ENCODE measurements at places on chromosomes 2 and 18.

DNA sequence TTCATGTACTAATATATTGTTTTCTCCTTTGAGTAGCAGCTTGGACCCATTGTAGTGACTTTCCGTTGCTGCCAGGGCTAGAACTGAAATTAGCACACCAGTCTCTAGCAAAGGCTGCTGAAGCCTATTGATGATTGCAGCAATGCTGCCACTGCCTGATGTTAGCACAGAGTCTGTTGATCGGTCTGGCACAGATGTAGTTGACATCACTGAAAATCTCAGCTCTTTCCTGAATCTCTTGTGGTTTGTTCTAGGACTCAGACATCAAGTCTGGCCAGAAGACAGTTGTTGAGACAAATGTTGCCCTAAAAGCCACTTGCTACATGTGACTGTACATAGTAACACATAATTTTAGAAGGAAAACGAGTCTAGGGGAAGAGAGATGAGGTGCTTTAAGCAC, 47.2 kb downstream of the VAPA start:
- DNase-seq = no peak

DNA sequence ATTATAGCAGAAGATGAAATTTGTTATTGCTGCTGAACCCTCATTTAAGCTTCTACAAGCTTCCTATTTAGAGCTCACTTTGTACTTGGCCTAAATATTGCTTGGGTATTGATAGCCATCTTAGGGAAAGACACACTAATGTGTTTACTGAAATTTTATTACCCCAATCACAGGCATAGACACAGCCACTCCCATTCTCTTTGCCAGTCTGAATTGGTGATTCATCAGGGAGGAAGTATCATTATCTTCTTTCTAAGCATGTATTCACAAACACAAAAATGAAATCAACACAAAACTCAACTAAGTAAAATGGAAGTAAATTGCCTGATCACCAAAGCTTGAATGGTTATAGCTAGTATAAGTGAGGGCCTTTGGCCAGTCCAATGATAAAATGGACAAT, 666.3 kb downstream of the TSN start:
- no peak for DNase-seq

DNA sequence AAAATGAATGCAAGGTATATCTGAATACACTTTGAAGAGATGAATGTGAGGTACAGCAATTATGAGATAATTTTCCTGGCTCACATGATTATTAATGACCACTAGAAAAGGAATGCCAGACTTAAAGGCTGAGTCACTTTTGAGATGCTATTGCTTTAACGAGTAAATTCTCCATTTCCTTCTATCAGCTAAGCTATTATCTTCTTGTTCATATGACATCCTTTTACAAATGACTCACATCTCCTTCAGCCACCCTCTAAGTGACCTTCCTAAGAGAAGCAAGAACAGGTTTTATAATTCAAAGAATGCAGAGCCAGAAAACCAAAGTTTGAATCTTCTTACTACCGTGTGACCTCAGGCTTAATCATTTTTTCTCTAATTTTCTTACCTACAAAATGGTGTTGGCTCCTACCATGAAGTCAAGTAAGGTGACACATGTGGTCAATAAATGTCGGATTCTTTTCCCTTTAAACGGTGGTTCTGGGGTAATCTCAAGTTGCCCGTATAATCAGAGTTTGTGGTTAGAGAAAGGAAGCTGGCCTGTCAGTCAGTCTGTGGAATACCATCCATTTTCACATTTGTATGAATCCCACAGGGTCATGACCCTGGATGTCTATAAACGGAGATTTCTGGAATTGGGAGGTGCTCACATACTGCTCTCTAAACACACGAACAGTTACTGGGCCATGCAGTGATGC, 184.0 kb upstream of the PID1 start:
- DNase-seq = peak; percentile 88

- no peak for DNase-seq
Measured at GRCh38 chr2:79985571-79985970, 319.0 kb downstream of the LRRTM1 start.

GRCh38 chr18:27695052-27695451, 481.9 kb downstream of the CDH2 start:
- no peak for DNase-seq

GRCh38 chr18:44934901-44935300, 254.2 kb downstream of the SETBP1 start:
- no peak for DNase-seq

DNA sequence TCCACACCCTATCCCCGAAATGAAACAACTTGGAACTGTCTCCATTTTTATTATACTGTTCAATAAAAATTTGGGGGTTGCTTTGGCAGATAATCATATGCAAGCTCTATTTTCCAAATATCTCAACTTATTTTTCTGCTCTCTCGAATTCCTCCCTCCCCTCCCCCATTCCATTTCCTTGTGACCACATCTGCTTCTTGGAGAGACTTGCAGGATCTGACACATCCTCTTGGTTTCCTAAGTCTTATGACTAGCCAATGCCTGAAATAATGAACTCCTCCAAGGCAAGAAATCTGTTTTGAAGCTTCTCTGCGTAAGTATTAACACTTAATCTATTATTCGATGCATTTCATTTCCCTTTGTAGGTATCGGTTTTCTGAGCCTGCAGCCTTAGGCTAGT, 16.1 kb downstream of the TGIF1 start:
- DNase-seq = peak; percentile 63

- no peak for DNase-seq
Measured at GRCh38 chr18:74477771-74478170, 18.4 kb upstream of the CNDP2 start.

GRCh38 chr18:35494251-35495220, 3.2 kb downstream of the INO80C start:
- DNase-seq = no peak

DNA sequence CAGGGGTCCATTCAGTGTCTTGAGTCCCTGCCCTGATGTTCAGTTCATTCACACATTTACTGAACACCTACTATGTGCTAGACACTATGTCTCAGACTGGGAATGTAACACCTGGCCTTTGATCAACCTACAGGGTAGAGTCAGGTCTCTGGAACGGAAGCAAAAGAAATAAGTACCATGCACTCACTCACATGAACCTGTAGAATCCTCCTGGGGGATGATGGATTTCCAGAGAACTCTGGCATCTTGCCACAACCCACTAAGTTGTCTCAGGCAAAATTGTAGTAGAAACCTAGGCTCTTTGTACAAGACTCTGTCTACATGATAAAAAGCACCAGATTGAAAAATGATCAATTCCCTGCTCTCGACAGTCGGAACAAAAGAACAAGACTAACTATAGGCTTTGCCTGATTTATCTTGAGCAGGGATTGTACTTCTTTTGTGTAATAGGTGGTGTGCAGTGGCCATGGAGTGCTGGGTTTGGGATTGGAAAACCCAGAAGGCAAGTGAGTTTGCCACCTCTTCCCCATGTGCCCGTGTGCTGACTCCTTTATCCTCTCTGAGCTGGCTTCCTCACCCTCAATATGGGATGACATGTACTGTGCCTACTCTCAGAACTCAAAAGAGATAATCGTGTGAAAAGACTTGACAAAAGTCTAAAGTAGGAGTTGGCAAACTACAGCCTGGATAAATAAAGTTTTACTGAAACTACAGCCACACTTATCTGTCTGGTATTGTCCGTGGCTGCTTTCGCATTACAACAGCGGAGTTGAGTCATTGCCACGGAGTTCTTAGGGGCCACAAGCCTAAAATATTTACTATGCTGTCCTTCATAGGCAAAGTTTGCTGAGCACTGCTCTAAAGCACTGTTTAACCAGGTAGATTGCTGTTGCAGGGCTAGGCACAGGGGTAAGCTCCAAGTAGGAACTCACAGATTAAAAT, 4.4 kb downstream of the CAPN14 start:
- DNase-seq = no peak

- no peak for DNase-seq
Measured at GRCh38 chr18:5630057-5630899, 86.5 kb upstream of the EPB41L3 start.

DNA sequence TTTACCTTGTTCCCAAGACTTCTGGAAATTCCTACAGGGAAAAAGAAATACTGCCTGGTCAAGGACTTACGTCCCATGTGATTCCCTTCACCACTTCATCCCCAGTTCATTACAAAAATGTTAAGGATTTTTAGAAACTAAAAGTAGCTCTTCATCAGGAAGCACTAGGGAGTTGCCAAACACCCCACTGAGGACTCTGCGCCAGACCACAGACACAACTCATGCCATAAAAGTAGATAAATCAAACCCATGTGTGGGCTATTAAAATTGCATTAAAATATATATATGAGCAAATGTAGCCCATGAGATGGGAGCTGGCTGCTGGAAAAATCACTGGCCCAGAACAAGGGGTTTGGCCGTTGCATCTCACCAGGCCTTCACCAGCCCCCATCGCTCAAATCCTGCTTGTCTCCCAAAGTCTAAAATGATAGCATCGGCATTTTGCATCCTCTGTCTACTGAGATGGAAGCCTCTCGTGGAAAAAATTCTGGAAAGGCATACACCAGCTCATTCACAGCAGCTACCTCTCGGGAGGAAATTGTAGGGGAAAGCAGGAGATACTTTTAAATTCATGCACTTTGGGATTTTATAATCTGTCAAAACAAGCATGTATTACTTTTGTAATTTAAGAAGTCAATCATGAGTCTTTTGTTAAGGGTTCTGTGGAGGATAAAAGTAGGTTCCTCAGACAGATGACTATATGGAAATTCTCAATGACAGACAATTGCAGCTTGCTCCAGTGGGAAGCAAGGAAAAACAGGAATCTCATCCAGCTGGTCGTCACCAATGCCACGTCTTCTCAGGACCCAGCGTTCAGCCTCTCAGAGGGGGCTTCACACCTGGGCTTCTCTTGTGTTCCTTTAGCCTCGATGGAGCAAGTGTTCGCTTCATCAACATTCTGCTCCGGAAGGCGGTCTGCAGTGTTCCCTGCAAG, 113.9 kb downstream of the MREG start:
- no peak for DNase-seq

- no peak for DNase-seq
Measured at GRCh38 chr2:217824223-217824622, 178.6 kb downstream of the TNS1 start.

DNA sequence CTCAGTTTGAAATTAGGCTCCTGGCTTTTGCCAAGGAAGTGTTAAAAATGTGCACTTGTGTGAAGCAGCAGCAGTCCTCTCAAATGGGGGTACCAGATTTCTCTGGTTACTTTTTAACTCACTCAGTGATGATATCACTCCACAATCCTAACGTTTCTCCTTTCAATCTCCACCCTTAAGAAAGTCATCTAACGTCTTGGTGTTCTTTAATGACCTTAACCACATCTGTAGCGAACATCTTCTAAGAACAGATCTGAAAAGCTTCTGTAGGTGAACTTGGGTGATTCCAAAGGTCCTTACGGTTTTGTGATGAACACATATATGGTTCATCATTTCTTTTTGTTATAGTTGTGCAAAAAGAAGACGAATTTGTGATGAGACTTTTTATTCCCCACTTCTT, 73.2 kb downstream of the DOCK10 start:
- no peak for DNase-seq

- no peak for DNase-seq
Measured at GRCh38 chr2:109058802-109059201, 69.8 kb upstream of the EDAR start.

DNA sequence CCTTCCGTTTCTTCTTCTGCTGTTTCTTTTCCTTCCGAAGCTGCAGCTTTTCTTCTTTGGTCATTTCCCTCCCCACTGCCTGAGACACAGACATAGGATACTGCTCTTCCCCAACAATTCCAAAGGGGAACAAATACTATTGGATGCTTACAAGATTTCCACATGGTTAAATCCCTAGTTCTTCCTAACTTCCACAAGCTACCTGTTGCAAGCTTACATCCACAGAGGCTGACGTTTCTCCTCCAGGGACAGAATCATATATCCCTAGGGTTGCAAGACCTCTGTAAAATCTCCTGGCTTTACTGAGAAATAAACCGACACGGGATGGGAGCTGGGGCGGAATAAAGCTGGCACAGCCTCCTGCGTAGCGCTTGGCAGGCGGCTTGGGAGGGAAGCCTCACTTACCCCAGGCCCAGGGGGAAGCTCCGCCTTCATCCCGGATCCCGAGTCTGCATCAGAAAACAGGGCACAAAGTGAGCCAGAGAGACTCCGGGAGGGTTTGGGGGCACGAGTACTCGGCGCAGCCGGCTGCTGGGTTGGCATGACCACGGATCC, 590 bp downstream of the EIF2B4 start:
- DNase-seq = peak; percentile 72

- no peak for DNase-seq
Measured at GRCh38 chr2:8438996-8439395, 242.9 kb upstream of the ID2 start.

GRCh38 chr2:88188748-88189147, 18.6 kb downstream of the THNSL2 start:
- no peak for DNase-seq

GRCh38 chr2:8862230-8862629, 24.8 kb upstream of the KIDINS220 start:
- DNase-seq = no peak

- DNase-seq = no peak
Measured at GRCh38 chr2:85994421-85994777, 105.6 kb upstream of the ST3GAL5 start.

DNA sequence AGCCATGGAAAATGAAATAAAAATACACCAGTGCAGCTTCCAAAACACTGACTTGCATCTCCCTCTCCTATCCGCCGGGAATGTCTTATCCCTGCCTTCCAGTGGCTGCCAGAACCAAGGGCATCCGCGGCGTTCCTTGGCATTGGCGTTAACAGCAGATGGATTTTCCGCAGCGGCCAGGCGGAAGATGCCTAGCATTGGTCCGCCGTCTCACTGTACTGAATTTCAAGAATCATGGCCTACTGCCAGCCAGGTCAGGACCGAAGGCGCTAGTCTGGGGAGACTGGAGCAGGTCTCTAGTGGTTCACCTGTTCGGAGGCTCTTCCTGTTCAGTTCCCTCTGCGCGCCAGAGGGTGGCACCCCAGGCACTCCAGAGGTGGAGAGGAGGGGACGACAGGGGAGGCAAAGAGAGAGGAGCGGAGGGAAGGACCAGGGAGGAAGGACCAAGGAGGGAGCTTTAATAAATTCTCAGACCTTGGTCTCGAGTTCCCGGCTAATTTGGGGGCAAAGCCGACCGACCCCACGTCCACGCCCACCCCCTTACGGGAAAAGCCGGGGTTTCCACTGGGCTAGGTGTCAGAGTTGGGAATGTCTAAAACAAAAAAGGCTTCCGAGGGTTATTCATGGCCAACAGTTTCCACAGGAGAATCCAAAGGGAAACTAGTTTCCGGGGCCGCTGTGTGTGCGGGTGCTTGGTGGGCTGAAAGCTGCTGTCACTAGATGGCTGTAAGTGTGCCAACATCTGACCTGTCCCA, 3.7 kb upstream of the BCL2L11 start:
- peak; percentile 72 for DNase-seq

- DNase-seq = no peak
Measured at GRCh38 chr2:231785413-231785812, 832 bp upstream of the COPS7B start.

GRCh38 chr18:51168960-51169662, 28.4 kb downstream of the MEX3C start:
- no peak for DNase-seq

- DNase-seq = no peak
Measured at GRCh38 chr18:67250776-67251424, 265.6 kb downstream of the DSEL start.

DNA sequence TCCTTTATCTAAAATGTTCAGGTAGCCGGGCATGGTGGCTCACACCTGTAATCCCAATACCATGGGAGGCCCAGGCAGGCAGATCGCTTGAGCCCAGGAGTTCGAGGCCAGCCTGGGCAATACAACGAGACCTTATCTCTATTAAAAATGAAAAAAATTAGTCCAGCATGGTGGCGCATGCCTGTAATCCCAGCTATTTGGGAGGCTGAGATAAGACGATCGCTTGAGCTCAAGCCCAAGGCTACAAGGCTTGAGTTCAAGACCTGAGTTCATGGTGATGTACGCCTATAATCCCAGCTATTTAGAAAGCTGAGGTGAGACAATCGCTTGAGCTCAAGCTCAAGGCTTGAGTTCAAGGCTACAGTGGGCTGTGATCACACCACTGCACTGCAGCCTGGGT, 45.6 kb upstream of the GPR75 start:
- DNase-seq = no peak
